ENCODE measurements at places on chromosomes 1 and 21.

DNA sequence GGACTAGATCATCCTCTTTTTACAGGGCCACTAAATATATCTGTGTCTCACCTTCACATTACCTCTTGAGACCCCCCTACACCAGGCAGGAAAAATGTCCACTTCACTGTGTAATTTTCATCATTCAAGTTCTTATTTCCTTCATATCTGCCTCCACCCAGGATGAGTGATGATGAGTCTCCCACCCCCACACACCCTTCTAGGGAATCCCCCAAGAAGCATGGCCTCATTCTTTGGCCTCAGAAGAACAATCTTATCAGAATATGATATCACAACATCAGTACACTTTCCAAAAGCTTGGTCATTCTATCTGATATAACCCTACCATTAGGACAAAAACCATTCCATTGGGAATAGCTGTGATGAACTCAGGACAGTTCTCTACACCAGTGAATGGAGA lies 170.3 kb upstream of the DUSP10 start:
- no peak for DNase-seq

DNA sequence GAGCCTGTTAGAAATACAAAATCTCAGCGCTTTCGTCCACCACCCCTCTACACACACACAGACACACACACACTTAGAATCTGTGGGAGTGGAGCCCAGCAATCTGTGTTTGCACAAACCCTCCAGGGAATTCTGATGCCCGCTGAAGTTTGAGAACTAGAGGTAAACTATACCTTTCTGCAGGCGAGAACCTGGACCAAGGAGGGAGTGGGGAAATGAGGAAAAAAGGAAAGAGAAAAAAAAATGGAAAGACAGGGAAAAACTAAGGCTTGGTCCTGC lies 468 bp upstream of the NIBAN1 start:
- no peak for DNase-seq

DNA sequence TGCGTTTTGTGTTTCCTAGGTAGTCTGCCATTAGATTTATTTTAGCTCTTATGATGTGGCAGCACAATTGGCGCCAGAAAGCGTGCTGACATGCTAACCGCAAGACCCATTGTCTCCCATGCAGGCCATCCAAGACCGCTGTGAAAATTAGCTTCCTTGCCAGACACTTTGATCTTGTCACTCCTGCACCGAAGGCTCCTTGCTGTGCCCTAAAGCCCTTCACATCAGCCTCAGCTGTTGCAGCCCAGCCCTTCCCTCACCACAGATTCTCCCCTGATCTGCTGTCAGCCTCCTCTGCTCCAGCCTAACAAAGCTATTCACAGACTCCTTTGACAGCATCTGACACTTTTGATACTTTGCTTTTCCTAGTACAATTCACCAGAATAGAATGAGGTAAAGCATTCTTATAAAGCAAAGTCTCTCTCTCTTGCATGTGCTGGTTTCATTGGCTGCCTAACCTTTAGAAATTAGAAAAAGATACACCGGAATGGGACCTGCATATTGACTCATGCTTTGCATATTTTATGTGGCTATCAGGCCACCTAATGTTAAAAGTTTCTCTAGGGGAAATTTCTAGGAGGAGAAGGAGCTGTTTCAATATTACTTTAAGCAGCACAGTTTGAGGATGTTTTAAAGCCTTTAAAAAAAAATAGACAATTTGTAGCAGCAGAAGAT lies 280.3 kb upstream of the FMN2 start:
- DNase-seq, result no peak

DNA sequence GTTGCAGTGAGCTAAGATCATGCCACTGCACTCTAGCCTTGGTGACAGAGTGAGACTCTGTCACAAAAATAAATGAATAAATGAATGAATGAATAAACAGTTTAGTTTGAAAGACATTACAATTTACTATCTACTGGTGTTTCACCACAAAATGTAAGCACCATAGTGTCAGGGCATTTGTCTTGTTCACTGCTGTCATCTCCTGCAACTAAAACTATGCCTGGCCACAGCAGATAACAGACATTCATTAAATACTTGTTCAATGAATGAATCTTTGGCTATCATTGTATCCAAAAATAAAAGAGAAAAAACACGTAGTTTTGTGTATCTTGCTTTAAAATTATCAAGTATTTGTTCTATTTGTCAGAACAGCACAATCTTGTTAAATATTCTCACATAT lies 32.5 kb downstream of the SASS6 start:
- DNase-seq, result no peak

- no peak for DNase-seq
These were observed 20.3 kb downstream of the POFUT2 start for GRCh38 chr21:45267390-45267760.

GRCh38 chr21:33948096-33948950 lies 32.7 kb upstream of the ATP5PO start:
- peak; percentile 51 for DNase-seq

GRCh38 chr1:160836981-160837557 lies 25.6 kb downstream of the CD244 start:
- DNase-seq, result no peak

DNA sequence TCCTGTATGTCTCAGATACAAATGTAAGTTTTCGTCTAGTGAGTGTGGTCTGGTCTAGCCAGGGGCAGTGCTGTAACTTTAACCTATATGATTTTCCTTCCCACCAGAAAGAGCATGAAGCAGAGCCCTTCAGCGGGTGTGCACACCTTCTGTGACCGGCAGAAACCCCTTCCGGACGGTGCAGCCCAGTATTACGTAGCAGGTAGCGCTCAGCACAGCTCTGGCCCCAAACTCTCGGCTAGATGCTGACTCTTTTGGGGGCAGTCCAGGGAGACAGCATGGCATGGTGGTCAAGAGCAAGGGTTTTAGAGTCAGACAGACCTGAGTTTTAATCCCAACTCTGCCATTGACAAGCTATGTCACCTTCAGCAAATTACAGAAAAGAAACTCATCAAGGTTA lies 28.0 kb upstream of the TMEM222 start:
- DNase-seq, result no peak

DNA sequence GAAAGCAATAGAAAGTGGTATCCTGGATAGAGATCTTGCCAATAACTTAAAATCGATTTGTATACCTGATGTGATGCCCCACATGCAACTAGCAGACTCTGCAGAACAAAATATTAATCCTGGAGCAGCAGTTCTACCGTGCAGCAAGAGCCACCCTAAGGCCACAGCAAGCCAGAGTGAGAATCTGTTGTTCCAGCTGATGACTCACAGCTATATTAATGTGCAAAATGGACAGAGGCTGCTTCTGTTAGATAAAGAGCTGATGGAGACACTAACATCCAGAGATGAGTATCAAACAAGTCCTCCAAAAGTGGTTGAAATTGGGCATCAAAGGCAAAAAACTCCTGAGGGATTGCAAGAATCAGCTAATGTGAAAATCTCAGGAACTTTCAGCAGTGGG lies 127.8 kb downstream of the MACF1 start:
- no peak for DNase-seq

Measured in DMS 273 treated with DMSO at 0.1 percent for 48 hours (cell line).